ENCODE measurements at places on chromosomes 5 and 9.

DNA sequence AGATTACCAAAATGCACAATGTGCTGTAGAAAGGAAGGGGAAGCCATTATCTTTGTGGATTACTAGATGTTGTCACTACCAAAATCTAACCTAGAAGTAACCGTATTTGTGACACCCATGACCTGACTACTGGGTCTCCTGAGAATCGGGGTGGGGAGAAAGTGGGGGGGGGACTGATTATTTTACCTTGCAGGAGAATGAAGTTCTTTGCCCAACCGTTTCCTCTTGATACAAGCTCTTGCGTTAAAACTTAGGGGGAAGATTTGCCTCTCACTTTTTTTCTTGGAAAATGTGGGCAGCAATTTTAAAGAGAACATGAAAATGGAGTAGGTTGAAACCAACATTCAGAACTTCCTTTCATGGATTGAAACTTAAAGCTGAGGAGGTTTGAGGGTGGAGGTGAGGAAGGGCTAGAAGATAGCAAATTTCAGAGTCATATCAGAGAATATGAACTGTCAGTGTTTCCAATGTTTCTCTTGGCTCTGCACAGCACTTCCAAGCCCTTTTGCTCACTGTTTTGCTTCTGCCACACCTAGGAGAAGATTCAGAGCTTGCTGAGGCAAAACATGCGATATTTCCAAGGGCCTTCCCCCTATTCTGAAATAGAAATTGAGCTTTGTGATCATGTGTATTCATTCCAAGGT, 280.8 kb downstream of the AOPEP start:
- DNase-seq, result no peak

DNA sequence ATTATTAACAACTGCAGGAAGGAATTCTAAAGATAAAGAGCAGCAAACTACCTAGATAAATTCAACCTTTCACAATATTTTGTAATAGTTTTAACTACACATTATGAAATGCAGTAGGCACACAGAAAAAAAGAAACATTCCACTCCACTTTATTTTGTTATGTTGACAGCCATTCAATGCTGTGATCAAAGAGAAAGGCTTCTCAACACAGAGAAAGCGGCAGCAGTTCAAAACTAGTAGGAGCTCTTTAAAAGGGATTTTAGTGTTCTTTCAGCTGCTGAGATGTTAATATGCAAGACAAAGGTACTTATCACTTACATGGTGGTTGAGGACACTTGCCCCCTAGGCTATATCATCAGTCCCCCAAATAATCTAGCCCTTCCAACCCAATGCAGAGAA, 11.6 kb downstream of the CEMIP2 start:
- no peak for DNase-seq

DNA sequence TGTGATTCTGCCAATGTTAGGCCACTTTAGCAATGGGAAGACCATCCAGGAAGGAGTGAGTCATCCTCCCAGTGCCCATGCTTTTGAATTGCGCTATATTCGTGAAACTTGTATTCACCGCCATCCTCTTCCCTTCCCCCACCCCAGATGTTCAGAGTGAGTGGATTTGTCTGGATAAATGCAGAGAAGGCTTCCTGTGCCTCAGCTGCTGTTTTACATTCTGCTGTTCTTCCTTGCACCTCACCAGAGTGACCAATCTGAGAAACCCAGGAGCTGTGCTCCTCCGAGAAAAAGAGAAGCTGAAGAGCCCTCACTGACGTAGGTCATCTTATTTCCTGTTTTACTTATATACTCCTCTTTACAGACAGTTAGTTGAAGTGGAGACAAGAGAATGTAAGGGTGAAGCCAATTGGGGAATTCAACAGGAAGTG, 24.6 kb upstream of the SVEP1 start:
- DNase-seq, result no peak

GRCh38 chr9:131020388-131020787, 11.4 kb downstream of the LAMC3 start:
- no peak for DNase-seq
